NCI-H1105 treated with DMSO at 0.1 percent for 48 hours (cell line): ENCODE measurements at places on chromosomes 4 and X.
A peak's percentile ranks its signal among the peaks of the same experiment; 100 is the strongest.

GRCh38 chrX:135632353-135632752, 81.1 kb upstream of the CT45A1 start:
- DNase-seq, result peak; percentile 7

DNA sequence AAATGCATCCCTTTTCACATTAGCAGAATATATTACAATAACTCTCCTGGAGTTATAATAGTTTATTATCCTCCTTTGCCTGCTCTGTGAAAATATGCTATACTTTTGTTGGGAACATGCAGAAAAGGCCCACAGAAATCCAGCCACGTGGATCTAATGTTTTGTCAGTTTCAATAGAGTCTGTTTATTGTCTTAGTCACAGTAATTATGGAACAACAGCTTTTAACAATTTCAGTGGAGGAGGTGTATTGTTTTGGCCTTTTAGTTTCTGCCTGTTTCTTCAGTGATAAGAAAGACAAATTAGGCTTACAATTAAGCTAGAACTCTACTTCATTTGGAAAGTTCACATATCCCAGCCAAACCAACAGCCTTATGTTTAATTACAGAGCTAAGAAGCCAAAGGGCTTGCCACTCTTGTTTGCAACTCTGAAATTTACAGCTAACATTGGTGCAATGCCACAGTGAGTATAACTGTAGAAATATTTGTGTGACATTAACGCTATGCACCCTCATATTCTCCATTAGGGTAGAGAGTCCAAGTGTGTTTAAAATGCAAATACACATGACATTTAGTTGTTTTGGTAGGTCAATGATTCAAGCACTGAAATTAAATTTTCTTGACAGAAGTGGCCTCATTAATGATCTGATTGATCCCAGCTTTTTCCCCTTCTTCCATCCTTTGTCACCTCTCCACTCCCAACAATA, 175.8 kb downstream of the USP46 start:
- no peak for DNase-seq

- no peak for DNase-seq
These were observed 386.3 kb downstream of the DMD start for GRCh38 chrX:32825009-32825408.

DNA sequence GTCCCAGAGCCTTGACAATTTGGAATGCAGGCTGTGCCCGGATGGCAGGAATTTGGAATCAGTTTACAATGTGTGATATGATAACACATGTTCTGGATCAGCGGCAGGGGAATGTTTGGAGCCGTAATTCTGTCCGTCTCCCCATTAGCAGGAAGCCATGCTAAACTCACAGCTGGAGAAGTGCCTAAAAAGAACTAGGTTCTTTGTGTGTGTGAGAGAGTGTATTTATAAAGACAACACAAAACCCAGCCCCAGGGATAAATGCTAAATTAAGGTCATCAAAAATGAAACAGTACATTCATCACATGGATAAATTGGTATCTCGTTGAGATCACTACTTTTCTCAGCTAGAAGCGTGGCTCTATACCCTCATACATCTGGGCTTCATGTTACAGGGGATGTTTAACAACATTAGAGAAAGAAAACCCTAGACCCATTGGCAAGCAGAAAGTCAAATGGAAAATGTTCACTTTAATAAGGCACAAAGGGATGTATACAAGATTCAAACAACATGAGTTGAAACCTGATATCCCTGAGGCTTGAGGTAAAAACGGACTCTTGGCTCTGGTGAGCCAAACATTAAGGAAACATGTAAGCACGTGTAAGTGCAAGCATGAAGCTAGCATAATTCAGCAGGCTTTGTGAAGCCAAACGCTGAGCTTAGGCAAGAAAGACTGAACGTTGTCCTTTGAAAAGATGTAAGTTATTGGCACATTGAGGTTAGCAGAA, 18.0 kb upstream of the TMEM131L start:
- DNase-seq, result peak; percentile 41

DNA sequence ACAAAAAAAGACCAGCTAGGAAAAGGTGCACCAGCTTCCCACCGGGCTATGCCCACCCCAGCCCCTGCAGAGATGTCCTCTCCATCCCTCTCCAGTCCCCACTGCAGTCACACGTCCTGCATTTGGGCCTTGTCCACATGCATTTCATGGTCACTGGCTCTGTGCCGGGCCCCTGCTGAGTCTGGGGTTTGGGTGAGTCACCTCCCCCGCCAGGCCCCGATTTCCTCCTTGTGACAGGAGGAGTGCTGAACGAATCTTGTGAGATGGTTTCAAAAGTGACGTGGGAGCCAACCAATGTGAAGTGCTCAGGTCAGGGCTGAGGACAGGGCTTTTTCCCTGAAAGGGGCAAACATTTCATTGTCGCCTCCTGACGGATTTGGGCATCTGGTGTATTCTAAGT, 7.1 kb downstream of the CPZ start:
- DNase-seq, result no peak

GRCh38 chr4:55075823-55076716, 49.3 kb downstream of the KDR start:
- DNase-seq, result no peak

- no peak for DNase-seq
These were observed 9.6 kb downstream of the STBD1 start for GRCh38 chr4:76316131-76316530.
